ENCODE measurements at places on chromosomes 5 and 9.

DNA sequence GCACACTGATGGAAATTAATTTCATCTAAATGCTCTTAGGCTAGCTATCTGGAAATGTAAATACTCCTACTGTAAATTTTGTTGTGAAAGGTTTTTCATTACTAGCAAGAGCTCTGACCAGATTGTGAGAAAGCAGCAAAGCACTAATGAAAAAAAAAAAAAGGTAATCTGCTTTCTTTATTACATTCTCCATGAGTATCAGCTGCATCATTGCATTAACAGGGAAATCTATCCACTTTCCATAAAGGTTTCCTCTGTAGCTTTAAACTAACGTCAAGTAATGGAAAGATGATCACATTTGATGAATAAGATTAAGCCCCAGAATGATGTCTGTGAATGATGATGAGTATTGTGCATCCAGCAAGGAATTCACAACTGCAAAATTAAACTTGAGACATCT is 790.6 kb upstream of the TYRP1 start:
- DNase-seq, result no peak

- DNase-seq, result no peak
These were observed 3.9 kb downstream of the MYOT start for GRCh38 chr5:137871571-137871970.

DNA sequence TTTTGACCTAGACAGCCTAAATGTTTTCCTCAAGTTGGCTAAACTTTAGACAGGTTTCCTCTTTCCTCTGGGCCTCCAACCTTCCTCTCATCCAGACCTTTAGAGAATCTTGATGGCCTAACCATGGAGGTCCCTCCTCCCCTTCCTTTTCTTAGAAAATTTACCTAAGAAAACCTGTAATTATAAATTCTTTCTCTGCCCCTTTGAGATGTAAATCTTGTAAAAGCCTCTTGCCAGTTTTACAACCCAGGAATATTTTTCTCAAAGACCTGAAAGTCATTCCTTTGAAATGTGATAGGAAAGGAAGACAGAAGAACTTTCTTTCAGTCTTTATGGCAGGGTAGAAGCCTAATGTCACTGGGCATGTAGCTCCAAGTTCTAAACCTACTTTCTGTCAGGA is 1752.6 kb upstream of the C9orf72 start:
- no peak for DNase-seq

DNA sequence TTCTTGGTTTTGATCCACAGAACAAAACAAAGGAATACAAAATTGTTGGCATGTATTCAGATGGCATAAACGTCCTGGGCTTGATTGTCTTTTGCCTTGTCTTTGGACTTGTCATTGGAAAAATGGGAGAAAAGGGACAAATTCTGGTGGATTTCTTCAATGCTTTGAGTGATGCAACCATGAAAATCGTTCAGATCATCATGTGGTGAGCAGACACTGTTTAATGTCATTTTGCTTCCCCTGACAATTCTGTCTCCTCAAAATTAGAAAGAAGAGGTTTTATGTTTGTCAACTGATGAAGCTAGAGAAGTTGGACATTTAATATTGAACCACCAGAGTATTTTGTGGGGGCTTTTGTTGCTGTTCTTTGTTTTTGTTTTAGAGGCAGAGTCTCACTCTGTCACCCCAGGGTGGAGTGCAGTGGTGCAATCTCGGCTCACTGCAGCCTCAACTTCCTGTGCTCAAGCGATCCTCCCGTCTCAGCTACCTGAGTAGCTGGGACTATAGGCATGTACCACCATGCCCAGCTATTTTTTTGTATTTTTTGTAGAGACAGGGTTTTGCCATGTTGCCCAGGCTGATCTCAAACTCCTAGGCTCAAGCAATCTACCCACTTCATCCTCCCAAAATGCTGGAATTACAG is 82.0 kb downstream of the SLC1A1 start:
- DNase-seq, result no peak

All from NCI-H187 treated with DMSO at 0.1 percent for 48 hours (cell line).